ENCODE measurements at places on chromosomes 7 and 10.

GRCh38 chr7:22061775-22062174 is 116.1 kb upstream of the CDCA7L start:
- no peaks in the 10 kb centered on the region for H3K27me3 ChIP-seq
- no peaks in the 10 kb centered on the region for H3K4me1 ChIP-seq
- H3K4me3 ChIP-seq, result no peak overlapping the region
- no peak overlapping the region for H3K27ac ChIP-seq
- H3K36me3 ChIP-seq, result no peaks in the 10 kb centered on the region
- no peak for DNase-seq

DNA sequence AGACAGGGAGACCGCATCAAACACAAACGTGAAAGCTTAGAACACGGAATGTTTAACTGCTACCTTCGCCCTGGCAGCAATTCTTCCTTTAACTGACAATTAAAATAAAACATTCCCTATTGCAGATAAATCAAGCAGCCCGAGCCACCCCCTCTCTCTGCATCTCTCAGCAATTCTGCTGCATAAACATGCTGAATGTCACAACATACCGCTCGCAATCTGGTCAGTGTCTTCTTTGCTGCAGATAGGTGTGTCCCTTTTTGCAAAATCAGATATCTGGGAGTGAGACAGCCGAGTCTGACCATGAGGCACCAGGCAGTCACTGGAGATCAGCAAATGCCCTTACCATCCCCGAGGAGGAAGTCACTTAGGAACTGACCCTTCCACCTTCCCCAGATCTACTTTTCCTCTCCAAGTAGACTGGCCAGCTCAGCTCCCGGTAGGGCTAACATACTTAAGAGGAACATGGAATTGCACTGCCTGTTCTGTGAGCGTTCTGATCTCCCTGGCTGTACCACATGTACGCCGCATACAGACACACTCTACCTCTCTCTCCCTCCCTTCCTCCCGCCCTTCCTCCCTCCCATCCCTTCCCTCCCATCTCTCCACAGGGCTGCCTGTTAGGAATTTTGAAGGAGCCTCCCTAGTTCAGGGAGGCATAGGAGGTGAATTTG is at the start of gene FRMD4A:
TSS of gene FRMD4A (minus strand) at position 537 of the 674 bp plus-strand sequence.
- H3K27ac ChIP-seq, result no peak within 1 kb of the TSS
- no peak within 1 kb of the TSS for H3K4me3 ChIP-seq
- peaks cover 2% of the 10 kb centered on the region for H3K4me1 ChIP-seq
- no peak for DNase-seq
- H3K27me3 ChIP-seq, result peaks cover 34% of the 10 kb centered on the region
- no peaks in the 10 kb centered on the region for H3K36me3 ChIP-seq

DNA sequence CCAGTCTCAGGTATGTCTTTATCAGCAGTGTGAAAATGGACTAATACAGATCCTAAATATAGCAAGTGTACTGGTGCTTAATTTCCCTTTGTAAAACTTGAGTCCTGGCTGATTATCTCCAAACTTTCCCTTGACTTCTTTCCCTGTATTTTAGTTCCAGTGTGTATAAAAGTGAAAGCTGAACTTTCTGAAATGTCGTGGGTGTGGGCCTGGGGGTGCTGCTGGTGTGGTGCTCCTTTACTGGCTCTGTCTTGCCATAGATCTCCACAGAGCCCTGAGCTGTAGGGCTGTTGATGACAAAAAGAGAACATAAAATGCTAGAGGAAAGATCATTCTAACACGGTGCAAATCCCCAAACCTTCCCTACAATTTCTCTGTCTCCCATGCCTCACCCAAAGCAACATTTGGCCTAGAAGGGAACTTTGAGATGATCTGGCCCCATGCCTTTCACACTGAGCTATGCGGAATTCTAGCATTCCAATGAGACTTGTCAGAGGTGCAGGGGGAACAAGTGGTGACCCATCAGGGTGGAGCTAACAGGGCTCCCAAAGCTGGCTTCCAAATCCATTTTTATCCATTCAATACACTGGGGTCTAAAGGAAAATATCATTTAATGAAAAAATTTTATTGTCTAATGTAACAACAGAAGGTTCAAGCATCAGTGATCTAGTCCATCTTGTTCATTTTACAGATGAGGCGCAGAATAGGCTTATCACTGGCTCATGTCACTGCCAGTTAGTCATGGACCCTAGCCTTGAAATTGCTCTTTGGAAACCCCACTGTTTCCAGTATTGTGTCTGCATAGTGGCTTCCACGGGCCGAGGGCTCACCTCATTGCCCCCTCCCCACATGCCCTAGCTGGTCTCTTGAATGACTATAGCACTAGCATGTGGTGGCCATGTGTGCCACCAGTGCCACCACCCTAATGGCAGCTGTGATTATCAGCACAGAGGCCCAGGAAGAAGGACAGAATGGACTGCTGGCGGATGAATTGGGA is 1000.9 kb downstream of the LRMDA start:
- peaks cover 15% of the 10 kb centered on the region for H3K4me1 ChIP-seq
- H3K4me3 ChIP-seq, result peak overlapping the region; percentile 46
- peak; percentile 40 for DNase-seq

DNA sequence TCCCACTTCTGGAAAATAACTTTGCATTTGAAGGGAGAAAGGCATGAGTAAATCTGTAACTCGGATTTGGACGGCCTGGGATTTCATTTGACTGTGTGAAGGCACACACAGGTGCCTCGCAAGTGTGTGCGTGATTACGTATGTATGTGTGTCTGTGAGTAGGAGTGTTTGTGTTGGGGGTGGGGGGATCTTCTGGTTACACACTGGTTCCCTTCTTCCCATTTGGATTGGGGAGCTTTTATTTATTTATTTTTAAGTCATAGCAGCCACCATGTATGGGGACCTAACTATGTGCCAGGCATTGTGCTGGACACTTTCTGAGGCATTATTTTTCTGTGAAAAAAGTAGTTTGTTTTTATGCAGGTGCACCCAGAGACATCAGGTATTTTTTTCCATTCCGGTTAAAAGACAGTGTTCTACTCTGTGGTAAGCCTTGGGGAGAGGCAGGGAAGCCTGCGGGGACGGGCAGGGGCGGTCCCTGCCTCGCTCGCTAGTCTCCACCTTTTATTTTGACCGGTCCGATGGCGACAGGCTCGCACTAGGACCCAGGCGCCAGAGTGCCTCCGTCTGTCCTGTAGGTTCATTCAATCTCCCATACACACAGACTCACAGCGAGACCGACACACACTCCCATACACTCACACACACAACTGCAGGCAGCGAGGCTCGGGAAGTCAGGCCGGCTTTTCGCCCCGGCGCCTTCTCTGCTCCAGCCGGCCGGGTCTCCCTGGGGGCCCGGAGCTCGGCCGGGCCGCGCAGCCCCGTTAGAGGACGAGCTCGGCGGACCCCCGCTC is at the start of gene MXI1:
TSS of gene MXI1 (plus strand) at position 595 of the 794 bp plus-strand sequence. CDS start 204 bp downstream, outside the sequence.
- H3K36me3 ChIP-seq, result no peaks in the 10 kb centered on the region
- H3K27ac ChIP-seq, result peak within 1 kb of the TSS; percentile 40
- peaks cover 16% of the 10 kb centered on the region for H3K27me3 ChIP-seq

- H3K27me3 ChIP-seq, result no peaks in the 10 kb centered on the region
- no peak for DNase-seq
- no peak overlapping the region for H3K4me3 ChIP-seq
- no peaks in the 10 kb centered on the region for H3K36me3 ChIP-seq
- H3K4me1 ChIP-seq, result no peaks in the 10 kb centered on the region
These were observed 87.4 kb downstream of the FAM107B start for GRCh38 chr10:14687340-14687739.

DNA sequence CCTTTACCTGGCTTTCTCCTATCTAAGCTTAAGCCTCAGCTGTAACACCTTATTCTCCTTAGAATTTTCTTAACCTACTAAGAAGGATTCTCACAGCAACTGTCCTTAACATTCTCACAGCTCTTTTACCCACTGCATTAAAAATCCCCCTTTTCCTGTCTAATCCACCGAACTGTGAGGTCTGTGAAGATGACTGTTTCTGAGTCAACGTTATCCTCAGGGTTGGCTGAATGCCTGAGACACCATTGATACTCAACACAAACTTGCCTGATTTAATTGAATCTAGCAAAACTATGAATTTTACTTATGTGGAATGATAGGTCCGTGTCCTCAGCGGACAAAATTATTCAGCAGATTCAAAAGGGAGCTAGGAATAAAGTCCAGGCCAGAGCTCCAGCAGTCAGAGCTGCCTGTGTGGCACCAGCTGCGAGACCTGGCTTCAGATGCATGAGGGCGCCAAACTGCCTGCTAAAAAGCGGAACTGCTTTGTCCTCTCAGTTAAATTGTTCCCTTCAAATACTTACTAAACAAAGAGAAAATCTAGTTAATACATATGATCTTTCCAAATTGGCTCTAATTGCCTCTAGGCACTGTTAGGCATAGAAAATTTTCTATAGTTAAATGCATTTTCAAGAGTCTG is 33.4 kb upstream of the VWDE start:
- H3K27me3 ChIP-seq, result no peaks in the 10 kb centered on the region
- no peaks in the 10 kb centered on the region for H3K36me3 ChIP-seq
- H3K4me1 ChIP-seq, result no peaks in the 10 kb centered on the region
- no peak overlapping the region for H3K27ac ChIP-seq
- H3K4me3 ChIP-seq, result no peak overlapping the region

DNA sequence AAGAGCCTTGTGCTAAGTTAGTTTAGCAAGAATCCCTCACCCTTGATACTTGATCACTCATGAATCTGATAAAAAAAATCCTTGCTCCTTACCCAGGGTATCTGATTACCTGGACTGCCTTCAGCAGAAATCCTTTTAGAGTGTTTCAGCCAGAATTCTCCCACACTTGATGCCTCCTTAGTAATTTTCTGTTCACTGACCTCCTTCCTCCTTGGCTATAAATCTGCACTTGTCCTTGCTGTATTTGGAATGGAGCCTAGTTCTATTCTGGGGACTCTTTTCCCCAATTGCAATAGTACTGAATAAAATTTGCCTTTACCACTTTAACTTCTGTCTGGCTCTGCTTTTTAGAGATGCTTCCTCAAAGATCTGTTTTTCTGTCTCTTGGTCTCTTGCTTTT is 84.9 kb downstream of the RPS24 start:
- DNase-seq, result no peak
- no peaks in the 10 kb centered on the region for H3K36me3 ChIP-seq
- no peak overlapping the region for H3K4me3 ChIP-seq
- no peaks in the 10 kb centered on the region for H3K4me1 ChIP-seq

DNA sequence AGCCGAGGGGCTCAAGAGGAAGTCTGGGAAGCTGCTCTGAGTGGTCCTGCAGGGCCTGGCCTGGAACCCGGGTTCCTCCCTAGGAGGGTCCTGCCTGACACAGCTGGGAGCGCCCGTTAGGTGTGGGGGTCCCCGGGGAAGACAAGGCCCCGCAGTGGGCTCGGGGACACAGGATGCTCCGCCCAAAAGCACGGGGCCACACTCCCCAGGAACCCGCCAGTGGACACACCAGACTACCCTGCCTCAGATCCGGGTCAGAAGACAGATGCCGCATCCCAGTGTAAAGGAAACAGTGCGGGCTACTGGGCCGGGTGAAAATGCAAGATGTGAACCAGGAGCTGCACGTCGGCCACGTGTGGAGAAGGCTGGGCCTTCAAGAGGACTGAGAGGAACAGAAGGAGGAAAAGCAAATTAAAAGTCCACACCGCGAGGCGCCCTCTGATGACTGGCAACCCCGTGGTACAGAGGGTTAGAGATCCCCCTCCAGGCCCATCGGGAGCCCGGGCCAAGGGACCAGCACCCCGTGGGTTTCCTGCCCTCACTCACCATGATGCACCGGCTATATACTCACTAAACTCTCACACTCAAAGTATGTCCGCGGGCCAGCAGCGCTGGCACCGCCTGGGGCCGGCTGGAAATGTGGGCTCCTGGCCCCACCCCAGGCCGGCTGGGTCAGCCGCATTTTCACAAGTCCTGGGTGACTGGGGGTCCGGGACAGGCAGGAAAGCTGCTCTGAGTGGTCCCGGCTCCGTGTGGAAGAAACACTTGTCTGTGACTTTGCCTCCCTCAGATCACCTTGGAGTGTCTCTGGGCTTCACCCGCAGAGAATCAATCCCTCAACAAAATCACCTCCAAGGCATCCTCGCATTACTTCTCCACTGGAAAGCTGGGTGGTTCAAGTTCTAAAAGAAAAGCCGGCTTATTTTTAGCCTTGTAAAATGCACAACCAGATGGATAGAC is 6.1 kb downstream of the STK32C start:
- peaks cover 2% of the 10 kb centered on the region for H3K4me1 ChIP-seq
- H3K27me3 ChIP-seq, result peaks cover 3% of the 10 kb centered on the region
- no peak for DNase-seq

DNA sequence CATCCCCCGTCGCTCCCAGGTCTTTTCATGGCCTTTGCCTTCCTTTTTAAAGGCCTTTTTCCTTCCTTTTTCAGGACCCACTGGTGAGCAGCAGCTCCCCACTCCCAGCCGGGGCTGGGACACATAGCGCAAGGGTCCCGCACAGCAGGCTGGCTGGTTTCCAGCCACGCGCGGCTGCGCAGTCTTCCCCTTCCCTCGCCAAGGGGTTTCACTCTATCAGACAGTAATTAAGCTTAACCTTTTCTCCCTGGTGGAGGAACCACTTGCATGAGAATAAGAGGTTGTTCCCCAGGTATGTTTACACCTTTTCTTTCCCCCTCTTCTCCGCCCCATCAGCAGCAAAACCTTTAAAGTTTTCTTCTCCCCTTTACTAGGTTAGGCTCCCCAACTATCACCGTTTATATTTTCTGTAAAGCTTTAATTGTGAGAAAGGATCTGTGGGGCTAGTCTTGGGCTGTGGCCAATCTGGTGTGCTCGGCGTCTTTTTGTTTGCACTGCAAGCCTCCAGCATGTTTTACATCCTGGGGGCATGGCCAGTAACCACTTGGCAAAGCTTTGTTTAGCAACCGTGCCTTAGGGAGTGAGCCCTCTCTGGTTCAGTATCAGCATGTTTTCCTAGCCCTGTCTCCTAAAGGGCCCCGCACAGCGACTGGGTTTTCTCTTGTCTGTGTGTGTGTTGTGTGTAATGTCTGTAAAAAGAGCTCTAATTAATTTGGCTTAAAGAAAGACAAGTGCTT is 219.6 kb downstream of the PHF14 start:
- H3K27me3 ChIP-seq, result no peaks in the 10 kb centered on the region
- H3K27ac ChIP-seq, result no peak overlapping the region
- peak; percentile 45 for DNase-seq
- peak overlapping the region; percentile 85 for H3K4me3 ChIP-seq
- H3K36me3 ChIP-seq, result no peaks in the 10 kb centered on the region

GRCh38 chr7:11831156-11831735 is 752 bp downstream of the THSD7A start:
- no peaks in the 10 kb centered on the region for H3K36me3 ChIP-seq
- peaks cover 7% of the 10 kb centered on the region for H3K27me3 ChIP-seq
- DNase-seq, result peak; percentile 39

GRCh38 chr7:108054537-108054936 is 51.6 kb upstream of the LAMB1 start:
- no peak overlapping the region for H3K27ac ChIP-seq
- no peak for DNase-seq
- H3K4me1 ChIP-seq, result peaks cover 4% of the 10 kb centered on the region
- H3K27me3 ChIP-seq, result no peaks in the 10 kb centered on the region

GRCh38 chr10:90977162-90977854 is 56.4 kb upstream of the ANKRD1 start:
- H3K36me3 ChIP-seq, result no peaks in the 10 kb centered on the region
- no peaks in the 10 kb centered on the region for H3K27me3 ChIP-seq
- H3K27ac ChIP-seq, result no peak overlapping the region
- no peak for DNase-seq
- no peaks in the 10 kb centered on the region for H3K4me1 ChIP-seq

- no peaks in the 10 kb centered on the region for H3K36me3 ChIP-seq
- H3K27me3 ChIP-seq, result no peaks in the 10 kb centered on the region
- H3K27ac ChIP-seq, result no peak overlapping the region
- H3K4me3 ChIP-seq, result no peak overlapping the region
These were observed 289.2 kb upstream of the NRP1 start for GRCh38 chr10:33623669-33624068.

GRCh38 chr7:115749924-115750323 is 280.6 kb downstream of the TFEC start:
- no peak for DNase-seq
- H3K4me1 ChIP-seq, result no peaks in the 10 kb centered on the region
- no peaks in the 10 kb centered on the region for H3K27me3 ChIP-seq
- H3K27ac ChIP-seq, result no peak overlapping the region
- no peaks in the 10 kb centered on the region for H3K36me3 ChIP-seq

Data from mesenchymal stem cell (in vitro differentiated cells and primary cell).